Head of caudate nucleus (tissue), 42 donors: ENCODE measurements at places on chromosomes 3 and 15.

DNA sequence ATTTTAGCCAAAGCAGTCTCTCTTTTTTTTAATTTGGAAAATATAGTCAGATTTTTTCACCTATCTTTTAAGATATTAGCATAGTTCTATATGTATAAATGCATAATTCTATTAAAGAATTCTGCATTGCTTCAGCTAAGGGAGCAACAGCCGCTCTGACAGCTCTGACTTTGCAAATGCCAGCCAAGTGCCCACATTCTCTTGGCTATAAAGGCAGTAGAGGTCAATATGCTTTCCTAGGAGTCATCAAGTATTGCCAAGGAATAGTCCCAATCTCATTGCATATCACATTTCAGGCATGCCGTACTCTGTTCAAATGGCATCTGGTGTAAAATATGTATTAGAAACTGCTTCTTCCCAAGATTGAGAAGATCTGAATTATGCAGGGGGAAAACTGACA, 161.4 kb downstream of the RPLP1 start:
- no peak for DNase-seq

GRCh38 chr3:46925585-46925934, 48.0 kb downstream of the PTH1R start:
- no peak for DNase-seq

DNA sequence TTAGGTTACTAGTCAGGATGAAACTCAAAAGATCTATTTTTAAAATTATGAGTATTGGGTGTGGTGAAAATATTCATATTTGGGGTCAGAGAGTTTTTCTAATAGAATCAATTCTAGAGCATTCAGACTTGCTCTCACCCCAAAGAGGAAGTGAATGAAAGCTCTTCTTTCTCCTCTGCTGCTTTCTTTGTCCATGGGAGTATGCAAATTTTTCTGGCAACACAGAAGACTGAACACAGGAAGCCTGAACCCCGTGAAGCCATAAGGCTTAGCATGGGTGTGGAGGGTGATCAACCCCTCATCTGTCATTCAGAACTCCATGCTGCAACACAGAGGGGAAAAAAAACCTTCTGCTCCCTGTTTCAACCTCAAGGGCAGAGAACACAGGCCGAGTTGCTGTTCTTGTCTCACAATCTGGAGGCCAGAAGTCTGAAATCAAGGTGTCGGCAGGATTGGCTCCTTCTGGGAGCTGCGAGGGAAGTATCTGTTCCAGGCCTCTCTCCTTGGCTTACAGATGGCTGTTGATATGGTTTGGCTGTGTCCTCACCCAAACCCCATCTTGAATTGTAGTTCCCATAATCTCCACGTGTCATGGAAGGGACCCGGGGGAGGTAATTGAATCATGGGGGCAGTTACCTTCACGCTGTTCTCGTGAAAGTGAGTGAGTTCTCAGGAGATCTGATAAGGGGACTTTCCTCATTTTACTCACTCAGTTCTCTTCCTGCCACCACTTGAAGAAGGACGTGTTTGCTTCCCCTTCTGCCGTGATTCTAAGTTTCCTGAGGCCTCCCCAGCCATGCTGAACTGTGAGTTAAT, 33.7 kb upstream of the CD47 start:
- DNase-seq: no peak

DNA sequence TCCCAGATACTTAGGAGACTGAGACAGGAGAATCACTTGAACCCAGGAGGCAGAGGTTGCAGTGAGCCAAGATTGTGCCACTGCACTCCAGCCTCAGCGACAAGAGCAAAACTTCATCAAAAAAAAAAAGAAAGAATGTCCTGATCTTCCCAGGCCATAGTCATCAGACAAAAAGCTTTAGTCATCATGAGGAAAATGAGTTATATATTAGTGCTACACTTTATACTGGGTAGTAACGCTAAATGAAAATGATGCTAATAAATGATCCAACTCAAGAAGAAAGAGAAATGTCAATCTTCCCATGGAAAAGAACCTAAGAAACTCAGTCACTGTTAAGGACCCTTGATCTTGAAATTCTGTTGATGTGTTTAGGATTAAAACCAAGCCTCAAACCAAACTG, 26.3 kb upstream of the TRIM59 start:
- DNase-seq: no peak

- no peak for DNase-seq
Measured at GRCh38 chr15:73237910-73238309, 130.8 kb downstream of the HCN4 start.

- DNase-seq: no peak
Measured at GRCh38 chr3:57793737-57794187, 37.7 kb downstream of the SLMAP start.

GRCh38 chr3:14329116-14329830, 73.1 kb upstream of the SLC6A6 start:
- no peak for DNase-seq

DNA sequence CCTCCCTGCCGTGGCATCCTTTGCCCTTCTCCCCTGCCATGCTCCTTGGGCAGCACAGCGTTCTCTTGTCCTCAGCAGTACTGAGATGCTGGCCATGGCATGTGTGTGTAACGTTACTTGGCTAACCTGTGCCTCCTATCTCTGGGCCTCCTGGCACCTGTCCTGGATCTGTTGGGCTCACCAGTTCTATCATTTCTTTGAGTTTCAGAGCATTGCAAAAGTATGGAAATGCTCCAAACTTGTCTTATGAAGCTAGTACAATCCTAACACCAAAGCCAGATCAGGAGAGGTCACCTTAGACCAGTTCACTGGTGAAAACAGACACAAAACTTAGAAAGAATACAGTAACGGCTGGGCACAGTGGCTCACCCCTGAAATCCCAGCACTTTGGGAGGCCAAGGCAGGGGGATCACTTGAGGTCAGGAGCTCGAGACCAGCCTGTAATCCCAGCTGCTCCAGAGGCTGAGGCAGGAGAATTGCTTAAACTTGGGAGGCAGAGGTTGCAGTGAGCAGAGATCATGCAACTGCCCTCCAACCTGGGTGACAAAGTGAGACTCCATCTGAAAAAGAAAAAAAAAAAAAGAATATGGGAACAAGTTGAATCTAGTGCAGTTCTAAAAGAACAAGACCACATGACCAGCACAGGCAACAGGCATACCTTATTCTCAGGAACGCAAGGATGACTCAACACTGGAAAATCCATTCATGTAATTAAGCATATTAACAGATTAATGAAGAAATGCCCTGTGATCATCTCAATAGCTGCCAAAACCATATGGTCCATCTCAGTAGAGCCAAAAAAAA, 62.4 kb upstream of the TRPM1 start:
- no peak for DNase-seq

GRCh38 chr3:136008221-136008620, 42.7 kb downstream of the PPP2R3A start:
- no peak for DNase-seq

GRCh38 chr15:28904003-28904402, 18.2 kb downstream of the APBA2 start:
- no peak for DNase-seq

DNA sequence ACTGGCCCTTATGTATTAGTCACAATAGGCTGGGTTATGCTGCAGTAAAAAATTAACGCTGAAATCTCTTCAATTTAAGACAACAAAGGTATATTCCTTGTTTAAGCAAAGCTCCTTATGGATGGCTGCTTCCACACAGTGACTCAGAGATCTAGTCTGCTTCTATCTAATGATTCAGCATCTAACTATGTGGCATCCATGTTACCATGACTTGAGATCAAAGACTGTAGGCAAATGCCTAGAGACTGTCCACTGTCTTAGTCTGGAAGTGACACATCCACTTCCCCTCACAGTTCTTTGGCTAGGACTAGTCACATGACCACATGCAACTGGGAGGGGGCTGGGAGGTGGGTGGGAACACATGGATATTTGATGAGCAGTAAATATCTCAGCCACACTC, 61.3 kb upstream of the PSMD6 start:
- DNase-seq: no peak
